Posterior cingulate gyrus (tissue), 11 donors: ENCODE measurements at places on chromosomes 5 and 9.
A peak's percentile ranks its signal among the peaks of the same experiment; 100 is the strongest.

DNA sequence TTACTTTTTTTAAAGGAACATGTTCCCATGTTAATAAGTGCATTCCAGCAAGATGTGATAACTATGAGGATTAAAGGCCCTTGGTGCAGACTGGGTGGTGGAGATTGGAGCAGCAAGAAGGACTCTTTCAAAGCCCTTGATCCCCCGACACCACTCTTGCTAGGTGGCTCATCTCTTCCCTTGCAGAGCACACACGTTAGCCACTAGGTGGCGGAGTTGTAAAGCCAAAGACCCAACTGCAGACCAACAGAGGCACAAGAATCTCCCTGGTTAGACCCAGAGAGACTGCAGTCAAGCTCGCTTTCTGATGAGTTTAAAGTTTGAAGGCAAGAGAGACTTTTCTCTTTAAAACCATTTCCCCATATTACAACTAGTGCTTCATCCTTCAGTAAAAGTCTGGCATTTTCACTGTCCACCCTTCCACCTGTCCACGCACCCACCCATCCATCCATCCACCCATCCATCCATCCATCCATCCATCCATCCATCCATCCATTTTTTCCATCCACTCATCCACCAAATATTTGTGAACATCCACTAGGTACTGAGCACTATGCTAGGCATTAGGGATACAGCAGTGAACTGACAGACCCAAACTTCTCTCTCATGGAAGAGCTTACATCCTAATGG is 226.9 kb downstream of the MSX2 start:
- DNase-seq = peak; percentile 64

DNA sequence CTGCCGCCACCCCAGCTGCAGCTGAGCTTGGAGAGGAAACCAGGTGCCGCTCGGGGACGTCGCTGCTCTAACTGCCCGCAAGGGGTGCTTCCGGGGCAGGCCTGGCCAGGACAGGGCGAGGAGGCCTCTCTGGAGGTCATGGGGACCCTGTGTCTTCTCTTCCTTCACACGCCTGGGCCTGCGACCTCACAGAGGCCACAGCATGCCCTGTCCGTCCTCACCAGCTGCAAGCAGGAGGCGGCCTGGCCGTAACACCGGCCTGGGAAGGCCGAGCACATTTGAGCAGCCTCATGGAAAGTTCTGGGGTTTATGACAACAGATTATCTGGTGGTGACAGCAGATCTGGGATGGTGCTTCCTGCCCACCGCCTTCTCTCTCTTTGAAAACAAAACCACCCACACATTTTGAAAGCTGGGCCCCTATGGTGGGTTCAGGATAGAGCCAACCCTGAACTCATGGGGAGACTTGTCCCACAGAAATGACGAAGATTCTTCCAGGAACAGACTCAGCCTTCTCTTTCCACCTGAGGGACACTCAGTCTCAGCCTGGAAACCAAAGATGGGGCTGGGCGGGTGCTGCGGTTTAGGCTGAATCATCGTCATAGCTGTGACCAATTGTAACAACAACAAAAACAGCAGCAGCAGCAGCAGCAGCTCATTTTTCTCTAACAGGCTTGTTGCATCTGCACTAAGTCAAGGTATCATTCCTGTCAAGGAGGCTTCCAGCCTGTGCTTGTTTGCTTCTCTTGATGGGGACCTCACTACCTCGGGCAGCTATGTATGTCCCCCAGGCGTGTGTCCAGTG is 99.6 kb upstream of the RAPGEF1 start:
- DNase-seq = no peak

DNA sequence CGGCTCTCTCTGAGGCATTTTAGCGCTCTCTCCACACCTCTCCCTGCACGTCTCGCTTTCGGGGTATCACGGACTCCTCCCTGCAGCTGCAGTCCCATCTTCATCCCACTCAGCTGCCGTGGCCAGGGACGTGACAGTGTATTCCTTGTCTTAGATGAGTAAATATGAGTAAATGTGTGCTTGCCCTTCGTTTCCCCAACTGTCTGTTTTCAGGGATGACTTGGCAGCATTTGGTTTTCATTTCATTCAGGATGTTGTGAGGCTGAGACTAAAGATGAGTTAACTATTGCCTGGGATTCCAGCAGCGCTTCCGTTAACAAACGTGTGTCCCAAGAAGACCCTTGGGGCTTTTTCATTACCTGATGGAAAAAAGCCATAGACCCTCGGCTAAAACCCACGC is 29.5 kb downstream of the GDNF start:
- DNase-seq = no peak

- DNase-seq = no peak
These were observed 142.0 kb downstream of the FAM114A2 start for GRCh38 chr5:153896701-153897100.

DNA sequence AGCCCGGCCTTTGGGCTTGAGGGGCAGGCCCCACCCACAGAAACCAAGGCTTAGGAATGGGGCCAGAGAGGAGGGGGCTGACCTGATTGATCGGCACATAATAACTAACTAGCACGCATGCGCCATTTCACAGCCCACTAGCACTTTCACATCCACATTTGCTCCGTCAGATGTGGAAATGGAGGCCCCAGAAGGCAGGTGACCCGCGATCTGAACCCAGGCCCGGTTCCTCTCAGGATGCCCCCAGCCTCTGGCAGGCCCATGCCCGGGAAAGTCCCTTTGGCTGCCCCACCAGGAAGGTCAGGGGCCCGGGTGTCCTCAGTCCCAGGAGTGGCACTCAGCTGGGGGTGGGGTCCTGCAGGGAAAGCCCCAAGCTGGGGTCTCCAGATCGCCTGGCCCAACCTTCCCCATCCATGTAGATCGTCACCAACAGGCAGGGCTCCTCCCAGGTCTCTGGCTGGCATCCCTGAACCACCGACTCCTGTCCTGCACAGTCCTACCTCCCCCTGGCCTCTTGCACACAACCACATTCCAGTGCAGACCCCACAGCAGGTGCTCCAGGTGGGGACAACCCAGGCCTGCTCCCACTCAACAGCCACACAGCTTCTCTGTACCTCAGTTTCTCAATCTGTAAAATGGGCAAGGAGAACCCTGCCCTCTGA is 46.7 kb downstream of the VAV2 start:
- DNase-seq = peak; percentile 76

- DNase-seq = no peak
These were observed 6.4 kb upstream of the DCTN4 start for GRCh38 chr5:150765011-150765798.

GRCh38 chr5:143812085-143812705 is at the start of gene HMHB1:
Gene HMHB1, plus strand, starts transcription at chr5:143812161.
- DNase-seq = no peak

DNA sequence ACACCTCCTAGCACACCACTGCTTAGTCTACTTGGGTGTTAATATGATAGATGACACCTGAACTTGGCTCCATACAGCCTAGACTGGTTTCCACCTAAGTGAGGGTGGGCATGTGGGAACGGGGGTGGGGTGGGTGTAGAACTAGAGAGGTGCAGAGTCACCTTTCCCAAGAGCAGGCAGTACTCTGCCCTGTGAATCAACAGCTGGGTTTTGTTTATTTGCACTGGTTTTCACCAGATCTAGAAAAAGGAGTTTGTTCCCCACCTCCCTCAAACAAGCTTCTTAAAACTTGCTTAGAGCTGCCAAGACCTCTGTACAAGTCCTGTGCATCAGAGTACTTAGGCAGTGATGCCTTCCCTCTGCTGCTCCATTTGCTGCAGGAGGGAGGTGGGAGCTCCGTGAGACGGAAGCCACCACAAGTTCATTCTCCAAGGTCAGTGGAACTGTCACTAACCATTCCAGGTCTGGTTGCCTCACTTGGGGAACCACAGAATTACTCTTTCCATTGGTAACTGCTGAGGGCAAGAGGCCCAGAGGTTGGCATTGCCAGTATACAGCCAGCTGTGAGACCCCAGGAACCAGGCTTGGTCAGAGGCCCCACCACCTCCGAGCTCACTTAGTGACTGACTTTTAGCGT is 163.5 kb downstream of the NR3C1 start:
- DNase-seq = no peak

DNA sequence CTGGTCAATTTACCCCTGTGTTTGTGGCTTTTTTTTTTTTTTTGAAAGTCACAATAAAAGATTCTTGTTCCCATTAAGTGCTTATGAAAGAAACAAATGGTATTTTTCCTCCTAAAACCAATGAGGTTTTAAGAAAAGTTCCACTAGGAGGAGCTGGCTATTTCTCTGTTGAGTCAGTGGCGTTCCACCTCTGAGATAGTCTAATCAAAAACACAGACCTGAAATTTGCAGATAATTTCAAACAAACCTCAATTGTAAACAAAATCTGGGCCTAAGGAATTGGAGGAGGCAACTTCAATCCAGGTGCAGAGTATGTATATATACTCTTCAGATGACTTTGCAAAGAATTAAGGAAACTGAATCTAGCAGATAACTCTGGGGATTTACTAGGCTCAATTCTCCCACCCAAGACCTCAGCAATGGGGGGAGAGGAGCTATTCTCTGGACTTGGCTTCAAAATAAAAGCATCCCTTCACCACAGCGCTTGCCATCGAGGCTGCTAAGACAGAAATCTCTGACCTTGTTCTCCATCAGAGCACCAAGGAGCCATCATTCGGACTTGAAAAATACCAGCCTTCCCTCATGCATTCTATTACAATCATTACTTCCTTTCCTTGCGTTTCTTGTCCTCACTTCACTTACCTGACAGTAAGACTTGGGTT is 52.4 kb downstream of the FANCC start:
- DNase-seq = no peak

DNA sequence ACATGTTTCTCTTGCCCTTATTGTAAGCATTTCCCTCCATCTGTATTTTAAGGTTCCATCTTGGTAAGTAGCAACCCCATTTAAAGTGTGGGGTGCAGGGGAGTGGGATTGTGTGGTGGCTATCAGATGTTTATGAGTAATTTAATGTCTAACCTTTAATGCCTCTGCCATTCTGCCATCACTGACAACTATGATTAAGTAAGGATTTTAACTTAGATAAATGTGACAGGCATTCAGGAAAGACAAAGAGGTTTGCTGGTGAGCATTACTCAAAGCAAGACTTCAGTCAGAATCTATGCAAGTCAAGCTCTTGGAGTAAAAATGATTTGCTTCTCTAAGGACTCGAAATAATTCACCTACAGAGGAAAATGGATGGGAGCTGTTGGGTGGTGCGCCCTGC is 143.0 kb downstream of the NXNL2 start:
- no peak for DNase-seq

GRCh38 chr9:25224996-25225395 is 453.2 kb downstream of the TUSC1 start:
- no peak for DNase-seq

DNA sequence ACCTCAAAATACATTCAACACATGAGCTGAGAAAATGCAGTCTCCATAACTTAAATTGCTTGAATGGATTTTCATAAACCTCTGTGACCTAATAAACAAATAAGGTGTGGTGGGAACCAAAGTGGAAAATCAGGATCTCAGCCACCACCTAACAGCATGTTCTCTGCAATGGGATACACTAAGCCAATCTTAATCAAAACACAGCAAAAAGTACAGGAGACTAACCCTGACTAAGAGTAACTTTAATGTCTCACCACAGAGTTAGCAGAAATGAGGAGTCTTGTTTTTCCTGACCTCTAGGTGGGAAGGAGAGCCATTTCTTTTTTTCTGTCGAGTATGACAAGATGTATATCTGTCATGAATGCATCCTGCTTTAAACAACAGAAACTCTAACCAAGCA is 48.5 kb downstream of the PLK2 start:
- no peak for DNase-seq

- no peak for DNase-seq
These were observed 16.4 kb downstream of the SH3GLB2 start for GRCh38 chr9:129011761-129012181.

GRCh38 chr5:178625679-178626483 is 969 bp downstream of the CLK4 start:
- DNase-seq = no peak

- peak; percentile 80 for DNase-seq
These were observed 494 bp downstream of the ASTN2 start for GRCh38 chr9:117414220-117414905.

DNA sequence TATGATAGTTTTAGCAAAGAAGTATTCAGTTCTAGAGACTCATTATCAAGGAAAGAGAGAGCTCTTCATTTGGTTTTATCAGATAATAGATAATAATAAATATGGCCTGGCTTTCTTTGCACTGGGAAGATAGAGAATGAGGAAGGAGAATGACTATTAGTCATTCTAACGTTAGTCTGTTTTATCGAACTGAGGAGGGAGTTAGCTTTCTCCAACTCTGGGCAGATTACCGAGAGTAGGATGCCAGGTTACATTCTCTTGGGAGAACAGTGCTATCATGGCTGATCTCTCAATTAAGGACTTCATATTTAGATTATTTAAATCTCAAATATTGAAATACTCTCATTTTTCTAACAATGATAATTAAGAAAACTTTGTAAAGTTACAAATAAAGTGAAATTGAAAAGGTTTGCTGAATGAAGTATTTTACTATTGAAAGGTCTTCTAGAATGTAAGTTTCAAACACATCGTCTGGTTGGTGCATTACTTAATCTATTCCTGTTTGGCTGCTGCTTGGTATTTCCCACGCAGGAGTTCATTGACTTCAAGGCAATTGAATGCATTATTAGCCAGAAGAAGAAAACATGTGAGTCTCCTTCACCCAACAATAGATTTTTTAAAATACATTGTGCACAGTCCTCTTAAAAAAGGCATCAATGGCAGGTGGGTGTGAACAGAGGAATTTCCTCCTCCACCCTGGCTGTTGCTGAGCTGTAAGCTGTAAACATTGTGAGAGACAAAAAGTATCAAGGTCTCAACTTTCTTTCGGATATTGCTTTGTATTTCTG is 140.8 kb downstream of the C9orf152 start:
- no peak for DNase-seq

DNA sequence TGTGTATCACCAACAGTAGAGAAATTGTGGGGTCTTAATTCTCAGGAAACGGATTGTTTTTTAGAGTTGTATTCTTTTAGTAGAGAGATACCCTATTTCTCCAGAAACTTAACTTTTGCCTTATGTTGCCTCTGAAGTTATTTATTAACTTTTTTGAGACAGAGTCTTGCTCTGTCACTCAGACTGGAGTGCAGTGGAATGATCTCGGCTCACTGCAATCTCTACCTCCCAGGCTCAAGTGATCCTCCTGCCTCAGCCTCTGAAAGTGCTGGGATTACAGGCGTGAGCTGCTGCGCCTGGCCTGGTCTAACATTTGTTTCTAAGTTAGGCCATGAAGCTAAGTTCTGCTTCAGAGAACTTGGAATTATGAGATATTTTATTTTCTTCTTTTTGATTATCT is 75.0 kb downstream of the CFAP95 start:
- DNase-seq = no peak

- peak; percentile 71 for DNase-seq
These were observed 363.9 kb upstream of the SEMA6A start for GRCh38 chr5:116938488-116938887.
